Activated T-cell treated with anti-CD3 and anti-CD28 coated beads for 1 hour (primary cell): ENCODE measurements at places on chromosomes 3 and 15.

- peak; percentile 11 for DNase-seq
Measured at GRCh38 chr15:44535523-44536301, 1.2 kb upstream of the EIF3J start.

DNA sequence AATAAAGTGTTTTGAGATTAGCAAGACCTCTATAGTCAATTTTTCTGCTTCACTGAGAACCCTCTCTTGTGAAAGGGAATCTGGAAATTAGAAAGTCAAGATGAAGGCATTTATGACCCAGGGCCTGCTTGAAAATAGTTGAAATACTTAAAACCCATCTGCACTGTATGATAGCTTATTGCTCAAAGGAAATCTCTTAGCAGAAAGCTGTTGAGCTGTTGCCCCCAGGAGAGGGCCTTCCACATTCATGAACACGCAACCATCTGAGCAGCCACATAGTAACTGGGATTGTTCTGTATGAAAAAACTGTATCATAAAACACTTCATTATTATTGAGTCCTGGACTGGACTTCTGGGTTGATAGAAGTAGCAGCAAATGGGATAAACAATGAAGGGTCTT, 106.4 kb upstream of the PTX3 start:
- no peak for DNase-seq

DNA sequence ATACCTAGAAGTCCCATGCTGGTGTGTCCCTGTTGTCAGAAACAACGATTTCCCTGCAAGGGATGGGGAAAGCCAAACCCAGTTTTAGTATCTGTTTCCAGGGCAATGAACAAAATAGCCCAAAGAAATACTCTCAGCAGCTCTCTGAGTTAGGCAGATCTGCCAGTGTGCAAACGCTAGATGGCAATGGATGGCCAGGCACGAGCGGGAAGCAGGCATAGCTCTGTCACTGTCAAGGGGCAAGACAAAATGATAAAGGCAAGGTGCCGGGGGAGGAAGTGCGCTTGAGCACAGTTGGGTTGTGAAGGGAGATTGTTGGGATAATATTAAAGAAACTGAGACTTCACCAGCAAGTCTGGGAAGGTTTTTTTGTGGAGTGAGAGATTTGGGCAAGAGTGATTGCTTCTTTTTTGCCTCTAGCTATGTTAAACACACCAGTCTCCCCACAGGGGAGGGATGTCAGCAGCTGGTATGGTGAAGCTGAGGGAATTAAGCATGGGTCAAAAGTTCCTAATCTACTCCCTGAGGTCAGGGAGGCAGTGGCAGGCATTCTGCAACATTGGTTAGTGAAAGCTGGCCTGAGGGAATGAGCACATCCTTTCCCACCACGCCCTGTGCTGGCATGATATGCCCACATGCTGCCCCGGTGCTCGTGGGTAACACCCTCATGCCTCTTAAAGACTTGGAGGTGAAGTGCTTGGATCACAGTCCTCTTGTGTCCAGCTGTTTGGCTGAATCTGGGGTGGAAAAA, 117.5 kb downstream of the PDCD6IP start:
- no peak for DNase-seq

- no peak for DNase-seq
Measured at GRCh38 chr15:94924057-94924456, 692.7 kb downstream of the MCTP2 start.
